ENCODE measurements at places on chromosomes 11 and 22.

GRCh38 chr22:40597526-40598430 is 38.7 kb downstream of the MRTFA start:
- no peak for DNase-seq

GRCh38 chr11:1563149-1563638 is 8.9 kb downstream of the DUSP8 start:
- DNase-seq, result no peak

DNA sequence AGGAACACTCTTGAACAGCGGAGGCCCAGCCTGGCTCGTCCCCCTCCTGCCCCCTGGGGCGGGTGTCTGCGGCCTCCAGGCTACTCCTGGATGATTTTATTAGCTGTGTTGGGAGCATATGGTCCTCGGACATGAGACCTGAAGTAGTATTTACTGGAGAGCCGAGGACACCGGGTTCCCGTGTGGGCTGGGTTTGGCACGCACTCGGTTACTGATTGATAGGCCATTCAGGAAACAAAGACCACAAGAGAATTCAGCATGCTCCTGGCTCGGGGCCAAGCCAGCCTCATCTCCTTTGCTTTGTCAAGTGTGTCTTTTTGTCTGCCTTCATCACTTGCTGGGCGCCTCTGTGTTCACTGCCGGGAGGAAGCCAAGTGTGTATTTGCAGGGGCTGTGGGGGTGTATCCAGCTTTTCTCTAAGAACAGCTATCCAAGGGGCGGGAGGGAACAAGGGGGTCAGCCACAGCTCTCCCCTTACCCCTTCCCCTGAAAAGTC is 9.7 kb downstream of the FXYD2 start:
- no peak for DNase-seq

DNA sequence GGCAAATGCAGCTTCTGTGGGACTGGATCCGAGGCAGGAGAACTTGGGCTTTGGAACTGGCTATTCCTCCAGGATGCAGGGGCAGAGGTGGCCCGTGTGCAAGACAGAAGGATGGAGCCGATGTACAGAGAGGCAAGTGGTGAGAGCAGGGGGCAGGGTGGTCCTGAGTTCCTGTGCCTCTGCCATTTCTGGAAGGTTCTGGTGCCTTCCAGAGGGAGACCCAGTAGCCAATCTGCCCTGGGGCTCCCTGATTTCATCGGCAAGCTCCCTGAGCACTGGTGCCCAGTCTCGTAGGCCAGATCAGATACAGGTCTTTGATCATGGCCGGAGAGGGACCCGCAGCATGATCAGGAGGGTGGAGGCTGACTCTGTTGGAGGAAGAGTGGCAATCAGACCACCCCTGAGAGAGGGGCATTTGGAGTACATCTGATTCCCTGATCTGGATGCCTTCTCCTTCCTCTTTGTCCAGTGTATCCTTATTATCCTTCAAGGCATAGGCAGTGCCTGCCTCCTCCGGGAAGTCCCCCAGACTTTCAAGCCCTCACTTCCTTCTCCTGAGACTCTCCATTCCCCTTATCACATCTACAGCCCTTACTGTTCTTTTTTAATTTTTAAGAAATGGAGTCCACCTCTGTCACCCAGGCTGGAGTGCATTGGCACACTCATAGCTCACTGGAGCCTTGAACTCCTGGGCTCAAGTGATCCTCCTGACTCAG is 9.7 kb downstream of the MRGPRD start:
- DNase-seq, result no peak

DNA sequence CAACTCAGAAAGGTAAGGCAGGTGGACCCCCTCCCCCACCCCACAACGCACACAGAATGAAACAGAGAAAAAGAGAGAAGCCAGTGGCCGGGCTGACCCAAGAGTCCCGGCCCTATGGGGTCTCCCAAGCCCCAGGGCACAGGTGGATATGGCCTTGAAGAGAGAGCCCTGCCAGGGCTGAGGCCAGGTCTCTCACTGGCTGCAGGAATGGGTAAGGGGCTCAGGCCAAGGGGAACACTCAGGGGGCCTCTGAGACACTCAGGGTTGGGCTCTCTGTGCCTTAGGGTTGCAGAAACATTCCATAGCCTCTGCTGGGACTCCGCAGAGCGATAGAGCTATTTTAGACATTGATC is 98.0 kb downstream of the PDE2A start:
- DNase-seq, result no peak

DNA sequence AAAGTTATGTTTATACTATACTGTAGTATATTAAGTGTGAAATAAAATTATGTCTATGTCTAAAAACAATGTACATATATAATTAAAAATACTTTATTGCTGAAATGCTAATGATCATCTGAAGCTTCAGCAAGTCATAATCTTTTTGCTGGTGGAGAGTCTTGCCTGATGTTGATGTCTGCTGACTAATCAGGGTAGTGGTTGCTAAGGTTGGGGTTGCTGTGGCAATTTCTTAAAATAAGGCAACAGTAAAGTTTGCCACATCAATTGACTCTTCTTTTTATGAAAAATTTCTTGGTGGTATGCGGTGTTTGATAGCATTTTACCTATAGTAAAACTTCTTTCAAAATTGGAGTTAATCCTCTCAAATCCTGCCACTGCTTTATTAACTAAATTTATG is 21.4 kb downstream of the INSC start:
- no peak for DNase-seq

- DNase-seq, result no peak
Measured at GRCh38 chr11:111684251-111684650, 81.9 kb downstream of the PPP2R1B start.

DNA sequence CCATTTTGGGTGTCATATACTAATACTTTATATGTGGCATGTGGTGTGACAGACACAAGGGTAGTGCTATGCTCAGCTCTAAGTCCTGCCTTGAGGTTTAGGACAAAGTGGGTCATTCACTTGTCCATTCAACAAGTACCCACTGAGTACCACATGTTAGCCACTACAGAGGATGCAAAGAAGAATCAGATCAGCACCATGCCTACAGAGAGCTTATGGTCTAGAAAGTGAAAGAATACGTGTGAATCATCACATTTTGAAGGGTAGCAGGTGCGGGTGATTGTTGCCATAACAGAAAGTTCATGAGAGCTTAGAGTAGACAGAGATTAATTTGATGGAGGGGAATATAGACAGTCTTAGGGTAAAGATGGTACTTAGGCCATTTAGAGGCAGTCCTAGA is 18.3 kb downstream of the CLMP start:
- no peak for DNase-seq

DNA sequence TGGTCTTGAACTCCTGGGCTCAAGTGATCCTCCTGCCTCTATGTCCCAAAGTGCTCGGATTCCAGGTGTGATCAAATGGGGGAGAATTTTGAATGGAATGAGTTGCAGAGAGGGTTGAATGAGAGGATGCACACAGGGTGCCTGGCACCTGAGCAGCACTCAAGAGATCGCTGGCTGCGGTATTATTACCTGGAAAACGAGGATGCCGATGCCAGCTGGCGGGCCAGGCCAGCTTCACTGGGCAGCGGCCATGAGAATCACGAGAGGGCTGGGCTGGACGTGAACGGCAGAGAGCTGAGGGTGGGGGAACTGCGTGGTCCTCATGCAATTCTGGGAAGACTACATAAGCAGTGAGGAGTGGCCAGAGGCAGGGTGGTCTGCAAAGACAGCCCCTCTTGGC is 2.9 kb downstream of the MGAT3 start:
- no peak for DNase-seq

- DNase-seq, result no peak
Measured at GRCh38 chr22:44571566-44572413, 73.8 kb upstream of the RTL6 start.

DNA sequence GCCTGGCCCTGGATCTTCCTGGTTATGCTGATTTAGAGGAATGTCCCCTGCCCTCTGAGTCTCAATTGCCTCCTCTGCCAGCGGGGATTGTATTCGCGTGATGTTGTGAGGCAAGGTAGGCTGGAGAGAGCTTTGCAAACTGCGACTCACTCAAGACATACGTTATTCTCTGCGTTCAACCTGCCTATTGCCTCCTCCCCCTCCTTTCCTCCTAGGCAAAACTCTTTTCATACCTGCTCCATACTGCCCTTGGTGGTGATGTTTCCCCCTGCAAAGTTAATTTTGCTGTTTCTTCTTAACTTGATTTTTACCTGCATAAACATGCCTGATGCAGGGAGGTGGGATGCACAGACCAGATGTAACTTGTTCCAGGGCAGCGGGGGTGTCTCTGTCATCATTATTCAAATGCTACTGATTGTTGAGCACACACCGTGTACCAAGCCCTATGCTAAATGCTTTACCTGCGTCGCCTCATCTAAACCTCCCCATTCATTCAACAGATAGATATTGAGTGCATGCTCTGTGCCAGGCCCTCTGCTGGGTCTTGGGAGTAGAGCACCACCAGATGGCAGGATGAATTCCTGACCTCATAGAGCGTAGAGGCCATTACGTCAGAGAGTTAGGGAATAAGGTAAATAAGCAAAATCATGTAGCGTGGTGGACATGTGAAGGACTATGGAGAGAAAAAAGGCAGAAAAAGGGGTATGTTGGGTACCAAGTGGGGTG is 29.0 kb downstream of the SGSM1 start:
- DNase-seq, result no peak

DNA sequence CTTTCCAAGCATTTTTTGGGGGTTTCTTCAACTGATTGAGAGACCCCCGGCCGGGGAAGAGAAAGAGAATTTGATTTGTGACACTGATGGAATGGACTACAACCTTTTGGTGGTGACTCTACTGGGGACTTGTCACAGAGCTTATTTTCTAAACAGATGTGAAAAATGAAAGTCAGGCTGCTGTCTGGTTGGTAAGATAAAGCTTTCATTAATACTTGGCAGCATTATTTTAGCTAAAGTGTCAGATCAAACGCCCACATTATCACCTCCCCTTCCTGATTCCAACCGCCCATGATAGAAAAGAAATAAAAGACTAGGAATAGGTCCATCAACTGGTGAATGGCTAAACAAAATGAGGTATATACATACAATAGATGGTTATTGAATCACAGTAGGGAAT is 45.6 kb upstream of the EHF start:
- DNase-seq, result no peak

- no peak for DNase-seq
Measured at GRCh38 chr11:26618441-26618840, 46.4 kb upstream of the MUC15 start.

- DNase-seq, result no peak
Measured at GRCh38 chr11:3120071-3120792, 44.9 kb downstream of the OSBPL5 start.

DNA sequence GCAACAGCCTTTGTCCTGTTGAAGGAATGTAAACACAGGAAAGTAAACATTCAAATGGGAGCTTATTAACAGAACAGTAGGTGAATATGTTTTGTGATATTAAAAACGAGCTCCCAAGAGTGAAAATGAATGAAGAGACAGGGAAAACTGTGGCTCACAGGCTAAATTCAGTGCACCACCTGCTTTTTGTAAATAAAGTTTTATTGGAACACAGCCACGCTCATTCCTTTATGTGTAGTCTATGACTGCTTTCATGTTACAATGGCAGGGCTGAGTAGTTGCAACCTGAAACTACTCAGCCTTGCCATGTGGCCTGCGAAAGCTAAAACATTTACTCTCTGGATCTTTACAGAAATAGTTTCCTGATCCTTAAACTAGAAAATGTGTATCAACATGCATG is 136.9 kb downstream of the MYO18B start:
- DNase-seq, result no peak

DNA sequence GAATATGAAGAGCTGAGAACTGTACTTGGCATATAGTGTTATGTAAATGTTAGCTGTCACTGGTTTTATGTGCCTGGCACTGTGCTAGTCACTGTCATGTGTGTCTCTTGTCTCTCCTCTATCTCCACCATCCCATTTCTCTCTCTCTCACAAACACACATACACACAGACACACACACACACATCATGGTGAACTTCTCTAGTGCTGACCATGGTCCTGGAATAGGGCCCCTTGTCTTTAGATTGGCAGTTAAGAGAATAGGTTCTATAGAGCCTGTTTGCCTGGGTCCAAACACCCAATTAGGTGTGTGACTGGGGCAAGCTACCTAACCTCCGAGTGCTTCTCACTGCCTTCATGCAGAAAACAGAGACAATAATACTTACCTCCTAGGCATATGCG is 109.7 kb upstream of the NARS2 start:
- DNase-seq, result no peak

DNA sequence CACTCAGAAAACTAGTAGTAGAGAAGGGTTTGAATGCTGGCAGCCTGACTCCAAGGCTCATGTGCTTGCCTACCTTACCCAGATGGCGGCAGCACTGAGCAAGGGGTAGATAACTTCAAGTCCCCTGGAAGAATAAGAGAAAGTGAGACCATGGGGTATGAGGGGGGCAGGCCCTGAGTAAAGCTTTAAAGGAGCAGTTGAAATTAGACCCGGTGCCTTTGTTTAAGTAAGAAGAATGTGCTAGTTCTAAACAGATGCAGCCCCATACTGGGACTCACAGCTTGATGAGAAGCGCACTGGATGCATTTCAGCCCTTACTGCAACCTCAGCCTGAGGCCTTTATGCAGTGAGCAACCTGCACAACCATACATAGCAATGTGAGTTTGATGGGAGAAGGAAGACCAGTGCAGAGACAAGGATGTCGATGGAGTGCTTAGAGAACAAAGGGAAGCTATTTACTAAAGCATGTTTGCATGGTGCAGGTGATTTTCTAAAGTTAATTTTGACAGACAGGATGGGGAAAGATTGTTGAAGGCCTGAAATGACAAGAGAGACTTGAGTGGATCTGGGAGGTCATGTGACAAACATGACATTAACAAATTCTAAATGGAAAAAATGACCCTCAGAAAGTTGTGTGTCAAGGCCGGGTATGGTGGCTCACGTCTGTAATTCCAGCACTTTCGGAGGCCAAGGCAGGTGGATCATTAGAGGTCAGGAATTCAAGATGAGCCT is 27.1 kb upstream of the TMA7B start:
- peak; percentile 84 for DNase-seq

- no peak for DNase-seq
Measured at GRCh38 chr11:105937738-105938137, 84.3 kb downstream of the MSANTD4 start.

GRCh38 chr11:28877340-28877739 is 769.2 kb downstream of the METTL15 start:
- DNase-seq, result no peak

DNA sequence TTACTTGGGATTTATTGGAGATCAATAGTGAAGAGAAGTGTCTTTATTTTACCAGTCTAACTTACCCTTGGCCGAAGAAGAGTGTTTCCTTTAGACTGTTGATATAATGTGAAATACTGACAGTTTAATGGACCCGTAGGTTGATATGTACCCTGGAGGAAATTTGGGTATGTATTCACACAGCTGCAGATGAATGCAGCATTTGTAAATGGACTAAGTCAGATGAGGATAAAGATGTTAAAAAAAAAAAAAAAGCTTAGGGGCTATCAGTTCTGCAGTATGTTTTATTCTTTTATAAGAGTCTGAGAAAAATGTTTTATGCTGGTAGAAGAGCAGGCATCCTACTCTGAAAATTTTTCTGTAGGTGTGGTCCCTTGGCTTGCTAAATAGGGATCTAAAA is 2.7 kb downstream of the REXO2 start:
- DNase-seq, result no peak

GRCh38 chr11:101584655-101585054 is 848 bp upstream of the TRPC6 start:
- DNase-seq, result no peak

DNA sequence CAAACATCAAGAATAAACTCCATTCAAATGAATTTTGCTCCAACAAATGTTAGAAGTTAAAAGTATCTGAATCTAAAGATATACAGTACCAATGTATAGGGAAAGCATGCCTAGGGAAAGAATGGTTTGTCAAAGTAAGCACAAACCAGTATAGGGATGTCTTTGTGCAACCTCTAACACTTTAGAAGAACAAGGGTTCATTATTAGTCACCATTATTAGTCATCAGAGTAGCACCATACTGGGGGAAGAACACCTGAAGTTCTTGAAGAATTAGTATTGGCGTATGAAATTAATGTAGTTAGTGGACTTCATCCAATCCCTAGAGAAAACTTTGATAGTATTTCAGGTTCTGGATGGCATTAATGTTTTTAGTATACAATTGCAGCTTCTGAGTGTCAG is 943.7 kb downstream of the METTL15 start:
- no peak for DNase-seq
